ENCODE measurements at places on chromosomes 11 and 22.

- DNase-seq, result no peak
Observed at GRCh38 chr11:128343135-128343514, 244.2 kb downstream of the ETS1 start.

DNA sequence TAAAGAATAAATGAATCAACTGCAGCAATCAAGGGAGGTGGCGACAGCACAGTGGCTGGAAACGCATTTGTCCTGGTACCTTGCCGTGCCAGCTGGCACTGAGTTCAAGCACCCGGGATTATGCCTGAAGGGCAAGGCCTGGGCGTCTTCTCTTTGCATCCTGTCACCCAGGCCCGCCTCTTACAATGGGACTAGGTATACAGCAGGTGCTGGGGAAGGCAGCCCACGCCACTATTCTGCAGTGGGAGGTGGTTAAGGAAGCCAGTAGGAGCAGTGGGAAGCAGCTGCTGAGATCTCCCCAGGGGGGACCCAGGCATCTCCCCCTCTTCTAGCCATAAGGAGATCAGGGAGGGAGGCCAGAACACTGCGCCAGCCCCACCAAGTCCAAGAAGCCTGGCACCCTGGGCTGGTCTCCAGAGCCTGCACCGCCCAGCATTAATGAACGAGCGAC, 15.3 kb upstream of the BAIAP2L2 start:
- no peak for DNase-seq

GRCh38 chr11:119145551-119145950, 3.3 kb upstream of the ABCG4 start:
- DNase-seq, result no peak

GRCh38 chr11:73356979-73357860, 19.0 kb upstream of the RELT start:
- no peak for DNase-seq

DNA sequence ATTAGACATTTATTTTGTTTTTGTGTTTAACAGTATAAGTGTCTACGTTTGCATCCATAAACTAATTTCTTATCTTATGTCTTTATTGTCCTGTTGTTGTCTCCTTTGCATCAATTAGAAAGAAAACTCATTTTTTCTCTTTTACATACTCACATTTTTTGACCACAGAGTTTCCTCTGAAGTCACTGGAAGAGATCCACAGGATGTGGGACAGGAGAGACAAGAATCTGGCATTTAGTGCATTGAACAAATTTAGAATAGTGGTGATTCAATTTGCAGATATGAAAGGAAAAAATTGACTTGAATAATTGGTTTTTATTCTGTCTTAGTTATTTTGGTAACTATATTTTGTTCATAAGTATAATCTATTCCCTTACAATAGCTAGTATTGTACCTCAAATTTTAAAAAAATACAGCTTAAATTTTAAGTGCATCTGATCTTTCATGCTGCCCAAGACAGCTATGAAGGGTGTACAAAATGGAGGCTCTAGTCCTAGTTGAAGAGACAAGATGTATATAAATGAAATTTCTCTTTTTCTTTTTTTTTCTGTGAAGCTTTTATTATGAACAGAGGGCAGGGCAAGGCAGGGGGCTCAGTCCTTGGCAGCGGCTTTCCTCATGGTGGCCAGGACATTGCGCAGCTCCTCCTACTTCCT, 24.4 kb downstream of the HORMAD2 start:
- no peak for DNase-seq

- DNase-seq, result no peak
Observed at GRCh38 chr11:87322568-87322967, 284.8 kb downstream of the TMEM135 start.

DNA sequence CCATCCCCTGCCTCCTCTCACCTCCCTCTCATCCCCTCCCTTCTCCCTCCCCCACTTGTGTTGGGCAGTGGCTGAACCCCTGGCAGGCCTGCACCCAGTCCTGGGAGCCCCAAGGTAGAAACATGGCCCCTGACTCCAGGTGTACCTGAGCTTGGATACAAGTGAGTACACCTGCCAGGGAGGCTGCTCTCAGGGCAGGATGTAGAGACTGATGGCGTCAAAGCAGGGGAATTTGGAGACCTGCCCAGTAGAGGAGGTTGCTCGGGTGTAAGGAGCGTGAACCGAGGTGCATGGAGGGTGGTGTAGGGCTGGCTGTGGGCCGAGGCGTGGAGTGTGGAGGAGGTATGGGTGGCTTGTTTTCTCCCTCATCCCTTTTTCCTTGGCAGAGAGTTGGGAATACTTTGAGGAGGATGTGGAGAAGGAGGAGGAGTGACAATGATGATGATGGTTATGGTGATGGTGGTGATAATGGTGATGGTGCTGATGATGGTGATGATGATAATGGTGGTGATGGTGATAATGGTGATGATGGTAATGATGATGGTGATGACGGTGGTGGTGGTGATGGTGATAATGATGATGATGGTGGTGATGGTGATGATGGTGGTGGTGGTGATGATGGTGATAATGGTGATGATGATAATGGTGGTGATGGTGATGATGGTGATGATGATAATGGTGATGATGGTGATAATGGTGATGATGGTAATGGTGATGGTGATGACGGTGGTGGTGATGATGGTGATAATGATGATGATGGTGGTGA, 12.3 kb downstream of the MRGPRG start:
- DNase-seq, result no peak

GRCh38 chr22:46848197-46848596, 85.7 kb downstream of the TBC1D22A start:
- no peak for DNase-seq

DNA sequence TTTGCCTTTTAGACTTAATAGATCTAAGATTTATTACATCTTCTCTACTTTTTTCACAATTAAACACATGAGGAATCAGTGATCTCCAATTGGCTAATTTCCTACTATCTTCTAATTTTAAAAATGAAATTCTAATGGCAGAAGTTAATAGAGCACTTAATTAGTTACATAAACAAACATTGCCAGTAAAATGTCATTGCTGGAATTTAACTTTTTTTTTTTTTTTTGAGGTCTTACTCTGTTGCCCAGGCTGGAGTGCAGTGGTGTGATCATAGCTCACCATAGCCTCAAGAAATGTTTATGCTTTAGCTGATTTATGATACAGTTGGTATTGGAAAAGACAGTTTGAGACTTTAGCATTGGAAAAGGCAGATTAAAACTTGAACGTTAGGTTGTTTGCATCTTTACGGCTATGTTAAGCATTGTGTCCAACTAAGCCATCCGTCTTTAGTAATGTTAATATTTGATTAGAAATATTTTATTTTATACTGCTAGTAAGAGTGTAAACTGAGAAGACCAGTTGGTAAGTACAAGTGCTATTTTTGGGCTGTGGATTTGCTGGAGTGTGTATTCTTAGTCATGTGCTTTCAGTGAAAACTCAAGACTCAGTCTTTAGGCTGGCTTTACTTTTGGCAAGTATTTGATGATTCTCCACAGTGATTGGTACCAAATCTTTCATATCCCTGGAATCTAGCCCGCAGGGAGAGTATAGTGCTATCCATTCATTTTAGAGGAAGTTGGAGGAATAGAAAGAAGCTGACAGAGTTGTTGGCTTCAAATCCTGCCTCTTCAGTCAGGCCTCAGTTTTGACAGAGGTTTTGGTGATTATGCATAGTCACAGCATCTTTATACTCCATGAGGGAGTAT, 4.5 kb downstream of the ANO5 start:
- DNase-seq, result no peak

- no peak for DNase-seq
Observed at GRCh38 chr22:17201285-17201945, 17.8 kb downstream of the ADA2 start.

DNA sequence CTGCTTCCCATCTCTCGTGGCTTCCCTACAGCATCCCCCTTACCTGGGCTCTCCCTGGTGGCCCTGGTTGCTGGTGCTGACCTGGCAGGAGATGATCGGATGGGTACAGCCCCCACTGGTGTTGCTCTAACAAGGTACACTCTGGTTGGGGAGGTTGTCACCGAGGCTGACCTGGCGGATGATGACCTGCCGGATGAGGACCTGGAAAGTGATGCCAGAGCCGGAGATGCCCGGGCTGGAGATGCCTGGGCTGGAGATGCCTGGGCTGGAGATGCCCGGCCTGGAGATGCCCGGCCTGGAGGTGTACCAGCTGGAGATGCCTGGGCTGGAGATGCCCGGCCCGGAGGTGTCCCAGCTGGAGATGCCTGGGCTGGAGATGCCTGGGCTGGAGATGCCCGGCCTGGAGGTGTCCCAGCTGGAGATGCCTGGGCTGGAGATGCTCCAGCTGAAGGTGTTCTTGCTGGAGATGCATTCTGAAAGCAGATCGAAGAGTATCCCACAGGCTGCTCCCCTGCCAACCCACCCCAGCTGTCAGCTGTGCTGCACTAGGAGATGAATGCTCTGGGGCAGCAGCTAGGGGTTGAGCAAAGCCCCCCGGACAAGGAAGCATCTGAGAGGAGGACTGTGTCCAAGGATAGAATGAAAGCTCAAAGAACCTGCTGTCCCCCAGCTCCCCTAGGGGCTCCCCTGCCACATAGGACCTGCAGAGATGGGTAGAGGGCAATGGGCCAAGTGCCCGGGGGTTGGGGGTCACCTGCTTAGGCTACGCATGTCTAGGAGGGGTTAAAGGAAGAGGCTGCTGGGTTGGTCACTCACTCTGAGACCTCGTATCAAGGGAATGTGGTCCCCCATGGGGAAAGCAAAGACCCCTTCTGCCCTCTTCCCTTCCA, 10.6 kb downstream of the TMPRSS13 start:
- no peak for DNase-seq

All from NCI-H1048 (cell line).